Adipocyte (in vitro differentiated cells): ENCODE measurements at places on chromosomes 3 and 15.
A peak's percentile ranks its signal among the peaks of the same experiment; 100 is the strongest.

GRCh38 chr3:148931574-148931973 is 59.8 kb upstream of the GYG1 start:
- no peak for DNase-seq

- DNase-seq = no peak
Measured at GRCh38 chr3:182046166-182046764, 334.5 kb downstream of the SOX2 start.

- DNase-seq = no peak
Measured at GRCh38 chr15:89161666-89162065, 59.7 kb downstream of the RLBP1 start.

DNA sequence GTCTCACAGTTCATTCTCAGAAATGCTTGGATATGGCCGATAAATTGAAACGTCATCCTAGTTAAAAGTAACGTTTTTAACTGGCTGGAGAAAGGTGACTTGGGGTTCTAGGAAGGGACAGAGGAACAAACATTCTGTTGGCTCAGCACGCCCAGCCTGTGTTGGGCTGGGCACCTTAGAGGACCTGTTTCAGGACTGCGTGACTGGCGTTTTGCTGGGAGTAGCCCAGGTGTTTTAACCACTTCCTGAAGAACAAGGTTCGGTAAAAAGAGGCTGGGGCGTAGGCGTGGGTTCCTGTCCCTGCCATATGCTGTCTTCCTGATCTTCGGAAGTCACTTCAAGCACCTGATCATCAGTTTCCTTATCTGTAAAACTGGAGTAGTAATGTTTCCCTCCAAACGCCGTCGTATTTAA is 1.1 kb upstream of the TLNRD1 start:
- no peak for DNase-seq

DNA sequence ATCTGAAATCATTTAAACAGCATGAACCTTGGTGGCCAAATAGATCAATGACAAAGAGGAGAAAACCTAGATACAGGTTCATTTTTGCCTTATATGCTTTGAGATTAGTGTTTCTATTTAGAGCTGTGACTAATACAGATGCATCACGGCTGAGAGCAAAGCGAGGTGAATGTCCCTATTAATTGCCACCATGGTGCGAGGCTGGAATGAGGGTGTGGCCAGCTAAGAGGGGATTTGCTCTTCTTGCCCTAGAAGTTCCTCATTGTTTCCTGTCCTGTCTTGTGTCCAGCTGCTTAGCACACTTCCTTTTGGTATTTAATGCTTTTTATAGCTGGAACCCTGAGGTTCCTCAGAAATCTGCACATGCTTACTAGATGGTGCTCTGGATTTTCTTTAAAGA is 339.1 kb upstream of the RGMA start:
- DNase-seq = no peak

DNA sequence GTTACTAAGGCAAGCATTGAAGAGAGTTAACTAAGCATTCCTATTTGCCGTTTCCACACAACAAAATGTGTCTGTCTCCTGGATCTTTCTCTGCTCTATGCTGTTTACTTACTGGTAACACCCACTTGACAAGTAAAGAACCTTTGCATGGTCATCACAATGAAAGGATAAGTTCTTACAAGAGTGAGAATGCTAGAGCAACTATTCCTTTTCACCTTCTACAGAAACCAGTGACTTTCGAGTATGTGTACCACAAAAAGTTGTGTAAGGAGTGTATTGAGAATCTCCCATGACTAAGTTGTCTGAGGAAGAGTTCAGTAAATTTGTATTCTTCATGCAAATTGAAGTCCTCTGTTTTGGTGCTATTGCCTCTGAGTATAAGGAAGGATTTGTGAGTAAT is 10.8 kb downstream of the TIPARP start:
- peak; percentile 63 for DNase-seq

DNA sequence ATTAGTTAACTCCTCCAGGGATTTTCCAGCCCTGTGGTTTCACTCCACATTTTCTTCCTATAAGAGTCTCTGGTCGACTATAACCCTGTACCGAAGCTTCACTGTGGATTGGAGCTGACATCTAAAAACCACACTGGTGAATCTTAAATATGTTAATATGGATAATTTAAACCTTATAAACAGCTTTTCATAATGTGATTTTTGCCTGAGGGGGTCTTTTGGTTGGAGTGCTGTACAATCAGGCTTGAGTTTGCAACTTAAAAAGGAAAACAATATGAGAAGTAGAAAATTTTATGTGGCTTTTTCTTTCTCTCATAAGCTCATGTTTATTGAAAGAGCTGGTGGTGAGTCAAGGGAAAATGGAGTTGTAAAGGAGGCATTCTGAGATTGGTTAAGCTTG is 313.7 kb downstream of the VPS13C start:
- no peak for DNase-seq

- DNase-seq = peak; percentile 87
Measured at GRCh38 chr3:184133840-184134745, 1.1 kb upstream of the EIF2B5 start.

GRCh38 chr15:85402195-85402881 is 21.9 kb downstream of the AKAP13 start:
- no peak for DNase-seq

- peak; percentile 29 for DNase-seq
Measured at GRCh38 chr3:20930034-20930433, 744.0 kb upstream of the SGO1 start.

- no peak for DNase-seq
Measured at GRCh38 chr15:47582233-47582632, 135.1 kb upstream of the SEMA6D start.

- no peak for DNase-seq
Measured at GRCh38 chr3:56200251-56200650, 268.0 kb downstream of the ERC2 start.

- DNase-seq = peak; percentile 60
Measured at GRCh38 chr15:60419753-60420152, 22.0 kb upstream of the ANXA2 start.

DNA sequence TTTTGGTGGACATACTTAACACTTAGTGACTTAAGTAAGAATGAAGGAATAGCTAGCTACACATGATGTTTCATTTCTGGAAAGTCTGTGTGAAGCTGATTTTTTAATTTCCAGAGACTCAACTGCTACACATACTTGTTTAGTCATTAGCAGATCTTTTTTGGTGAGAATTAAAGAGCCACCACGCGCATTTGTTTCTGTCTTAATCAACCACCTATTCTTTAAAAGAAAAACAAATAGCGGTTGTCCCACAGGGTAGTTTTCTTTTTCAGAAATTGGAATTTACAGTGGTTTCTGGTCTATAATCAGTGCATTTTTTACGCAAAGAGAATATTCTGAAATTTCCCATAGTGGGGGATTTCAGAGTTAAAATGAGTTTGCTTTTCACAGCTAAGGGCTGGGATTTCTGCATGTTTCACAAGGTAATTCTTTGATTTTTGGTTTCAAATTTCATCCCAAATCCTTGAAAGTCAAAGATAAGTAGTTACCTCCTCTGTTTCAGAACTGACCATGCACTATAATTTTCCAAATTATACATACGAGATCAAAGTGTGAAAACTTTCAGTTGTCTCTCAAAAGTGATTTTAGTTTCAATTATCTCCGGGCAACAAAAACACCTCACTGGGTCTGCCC is 631.0 kb upstream of the GRM7 start:
- DNase-seq = no peak

GRCh38 chr3:29186982-29187725 is 93.7 kb upstream of the RBMS3 start:
- DNase-seq = no peak

DNA sequence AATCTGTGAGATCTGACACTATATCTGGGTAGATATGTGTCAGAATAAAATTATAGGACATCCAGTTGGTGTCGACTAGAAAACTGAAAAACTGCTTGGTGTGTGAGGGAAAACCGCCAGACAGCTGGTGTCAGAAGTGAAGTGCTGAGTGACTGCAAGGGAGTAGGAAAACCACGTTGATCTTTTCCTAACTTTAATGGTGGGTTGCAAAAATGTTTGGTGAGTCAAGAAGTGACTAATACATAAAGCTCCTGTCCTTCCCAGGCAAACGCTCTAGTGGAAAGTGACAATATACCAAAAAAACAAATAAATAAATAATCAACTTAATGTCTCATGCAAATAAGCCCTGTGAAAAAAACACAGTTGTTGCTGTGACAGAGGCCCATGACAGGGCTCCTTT is 7.3 kb upstream of the CD96 start:
- DNase-seq = peak; percentile 37

DNA sequence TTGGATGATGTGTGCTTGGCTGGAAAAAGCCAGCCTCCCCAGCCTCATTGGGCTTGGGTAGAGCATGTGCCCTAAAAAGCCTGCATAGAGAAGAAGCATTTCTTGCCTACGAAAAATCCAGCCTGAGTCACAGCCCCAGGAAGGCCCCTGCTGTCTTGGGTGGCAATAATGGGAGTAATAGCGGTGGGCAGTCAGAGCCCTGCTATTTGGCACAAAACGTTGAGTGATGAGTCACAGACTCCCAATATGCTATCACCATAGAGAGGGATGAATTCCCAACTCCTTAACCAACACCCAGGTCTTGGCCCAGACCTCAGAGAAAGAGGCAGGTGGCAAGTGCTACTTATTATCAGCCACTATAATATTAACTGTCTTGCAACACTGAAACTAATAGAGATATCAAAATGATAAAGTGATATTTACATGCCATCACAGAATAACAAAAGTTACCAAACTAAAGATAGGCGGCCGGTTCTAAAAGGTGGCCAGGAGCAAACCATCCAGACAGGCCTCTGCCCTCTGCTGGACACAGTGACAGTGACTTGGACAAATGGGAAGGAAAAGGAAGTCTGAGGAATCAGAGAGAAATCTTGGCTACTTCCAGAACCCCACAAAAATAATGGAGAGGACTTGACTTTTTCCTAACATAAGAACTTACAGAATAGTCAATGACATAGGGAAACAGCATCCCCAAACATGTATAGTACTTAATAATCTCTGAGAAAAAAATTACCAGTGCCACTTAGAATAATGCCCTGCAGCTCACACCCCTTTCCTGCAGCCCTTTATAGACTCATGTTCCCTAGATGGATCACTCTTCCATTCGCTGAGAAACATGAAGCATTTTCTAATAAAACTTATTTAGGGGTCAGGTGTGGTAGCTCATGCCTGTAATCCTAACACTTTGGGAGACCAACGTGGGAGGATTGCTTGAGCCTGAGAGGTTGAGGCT is 51.9 kb upstream of the MUC13 start:
- DNase-seq = peak; percentile 80

- DNase-seq = no peak
Measured at GRCh38 chr3:137081711-137082110, 123.9 kb downstream of the IL20RB start.

DNA sequence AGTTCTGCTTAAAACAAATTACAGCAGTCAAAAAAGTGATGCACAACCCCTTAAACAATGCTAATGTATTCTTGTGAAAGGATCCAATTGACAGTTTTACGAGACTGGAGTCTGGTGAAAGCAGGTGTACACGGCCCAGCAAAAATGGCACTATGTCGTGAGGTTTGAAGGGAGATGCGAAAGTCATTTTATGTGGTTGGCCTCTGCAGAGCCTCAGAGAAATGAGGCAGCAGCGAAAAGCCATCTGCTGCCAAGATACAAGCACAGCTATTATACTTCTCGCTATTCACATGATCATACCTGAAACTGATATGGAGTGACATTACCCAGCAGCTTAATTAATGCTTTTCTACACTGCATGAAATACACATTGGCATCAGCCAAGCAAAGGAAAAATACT is 36.4 kb downstream of the MECOM start:
- DNase-seq = no peak

DNA sequence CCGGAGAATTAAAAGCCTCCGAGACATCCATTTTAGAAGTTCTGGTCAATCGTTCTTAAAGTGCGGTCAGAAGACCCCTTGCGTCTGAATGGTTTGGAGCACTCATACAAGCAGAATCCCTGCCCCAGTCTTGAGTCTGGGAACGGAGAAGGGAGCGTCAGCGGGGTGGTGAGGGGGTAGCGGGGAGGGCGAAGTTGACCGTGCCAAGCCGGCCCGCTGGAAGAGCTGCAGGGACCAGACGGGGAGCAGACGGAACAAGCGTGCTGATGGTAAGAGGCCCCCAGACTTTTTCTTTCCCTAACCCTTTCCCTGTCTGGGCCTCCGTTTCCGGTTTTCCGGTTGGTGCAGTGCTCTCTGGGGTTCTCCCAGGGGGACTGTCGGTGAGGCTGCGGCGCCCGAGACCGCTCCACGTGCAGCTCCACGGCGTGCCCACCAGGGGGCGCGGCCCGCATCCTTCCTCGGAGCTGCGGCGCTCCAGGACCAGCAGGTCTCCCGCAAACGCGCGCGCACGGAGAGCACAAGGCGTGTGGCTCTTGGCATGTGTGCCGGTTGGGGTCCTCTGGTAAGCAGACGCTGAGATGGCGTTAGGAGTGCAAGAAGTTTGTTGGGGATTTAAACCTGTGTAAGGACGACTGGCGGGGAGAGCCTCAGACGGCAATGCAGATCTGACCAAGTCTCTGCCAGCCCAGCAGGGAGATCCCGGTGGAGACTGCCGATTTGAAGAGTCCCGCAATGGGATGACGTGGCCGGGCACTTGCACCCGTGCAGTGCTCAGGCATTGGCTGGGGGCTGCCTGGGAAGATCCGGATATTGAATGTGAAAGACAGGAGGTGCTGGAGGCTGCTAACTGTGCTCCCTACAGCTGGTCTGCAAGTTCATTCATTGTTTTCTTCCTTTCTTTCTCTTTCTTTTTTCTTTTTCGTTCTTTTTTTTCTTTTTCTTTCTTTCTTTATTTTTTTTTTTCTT is 19.2 kb upstream of the CORO2B start:
- DNase-seq = peak; percentile 93

- no peak for DNase-seq
Measured at GRCh38 chr3:63751459-63751858, 67.6 kb upstream of the C3orf49 start.

GRCh38 chr3:41327718-41328117 is 128.4 kb downstream of the CTNNB1 start:
- no peak for DNase-seq

DNA sequence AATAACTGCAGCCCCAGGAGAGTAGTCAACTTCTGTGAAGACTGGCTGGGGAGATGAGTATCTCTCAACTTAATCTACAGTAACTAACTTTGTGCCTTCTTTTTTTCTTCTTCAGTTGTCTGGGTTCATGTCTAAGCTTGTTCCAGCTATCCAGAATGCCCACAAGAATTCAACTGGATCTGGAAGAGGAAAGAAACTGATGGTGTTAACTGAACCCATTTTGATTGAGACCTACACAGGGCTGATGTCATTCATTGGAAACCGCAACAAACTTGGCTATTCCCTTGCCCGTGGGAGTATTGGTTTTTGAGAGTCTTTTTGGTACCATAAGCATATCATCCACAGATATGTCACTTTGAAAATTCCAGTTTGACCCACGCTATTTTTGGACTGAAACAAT is 148.7 kb downstream of the TPRG1 start:
- DNase-seq = no peak

GRCh38 chr3:168545591-168545990 is 449.9 kb upstream of the GOLIM4 start:
- peak; percentile 75 for DNase-seq
